ENCODE measurements at places on chromosomes 5 and 9.

- DNase-seq, result no peak
Observed at GRCh38 chr9:93684161-93684765, 107.9 kb downstream of the PHF2 start.

DNA sequence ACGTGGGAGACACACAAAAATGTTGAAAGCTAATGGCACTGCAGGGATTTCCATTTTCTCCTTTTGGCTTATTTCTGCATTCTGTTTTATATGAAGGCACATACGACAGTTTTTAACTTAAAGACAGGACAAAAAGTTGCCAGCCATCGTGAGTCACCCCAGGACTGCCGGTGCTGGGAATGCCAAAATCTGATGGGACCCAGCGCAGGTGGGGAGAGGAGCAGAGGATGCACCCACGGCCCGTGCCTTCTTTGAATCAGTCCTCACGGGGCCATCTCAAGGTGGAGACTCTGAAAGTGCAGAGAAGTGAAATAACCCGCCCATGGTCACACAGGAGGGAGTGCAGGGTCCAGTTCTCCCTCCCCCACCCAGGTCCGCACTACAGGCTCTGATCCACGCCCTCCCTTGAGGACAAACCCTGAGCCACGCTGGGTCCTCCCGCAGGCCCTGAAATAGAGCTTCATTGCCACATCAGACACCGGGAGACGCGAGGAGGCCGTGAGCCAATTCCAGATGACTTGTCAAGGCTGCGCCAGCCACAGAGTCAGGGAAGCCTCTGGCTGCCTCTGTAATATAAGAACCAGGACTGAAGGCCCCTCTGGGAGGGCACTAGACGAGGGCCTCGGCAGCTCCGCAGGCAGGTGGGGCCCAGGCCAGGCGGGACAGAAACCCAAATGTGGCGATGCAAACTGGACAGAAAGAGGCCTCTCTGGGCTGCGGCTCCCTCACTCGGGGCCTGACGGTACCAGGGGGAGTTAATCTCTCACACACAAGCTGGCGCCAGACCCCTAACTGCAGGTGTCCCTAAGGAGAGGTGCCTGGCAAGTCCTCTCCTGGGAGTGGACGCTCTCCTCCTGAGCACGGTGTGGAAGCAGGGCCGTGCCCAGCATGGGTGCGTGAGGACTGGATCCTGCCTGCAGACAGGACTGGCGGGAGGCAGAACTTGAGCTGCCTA, 22.9 kb downstream of the ADAMTS2 start:
- no peak for DNase-seq

GRCh38 chr5:34686762-34687268, 30.7 kb downstream of the RAI14 start:
- DNase-seq, result no peak

- DNase-seq, result no peak
Observed at GRCh38 chr9:135033487-135033886, 54.0 kb upstream of the OLFM1 start.

DNA sequence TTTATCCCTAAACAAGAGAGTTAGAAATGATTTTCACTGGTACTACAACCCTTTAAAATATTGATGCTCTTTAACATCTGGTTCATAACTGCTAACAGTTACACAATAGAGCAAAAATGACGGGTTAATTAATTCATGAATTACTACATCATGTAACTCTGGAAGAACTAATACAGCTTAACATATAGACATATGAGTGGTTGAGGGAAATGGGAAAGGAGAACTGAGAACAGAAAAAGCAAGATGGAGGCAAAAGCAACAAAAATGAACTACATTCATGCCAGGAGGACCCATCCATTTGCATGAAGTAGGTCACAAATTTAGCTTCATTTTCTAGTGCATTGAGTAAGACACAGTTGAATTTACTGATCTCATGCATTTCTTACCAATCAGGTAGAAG, 61.8 kb downstream of the C9 start:
- no peak for DNase-seq

All from T-helper 22 cell (primary cell).